ENCODE measurements at places on chromosomes 16 and 17.
A peak's percentile ranks its signal among the peaks of the same experiment; 100 is the strongest.

DNA sequence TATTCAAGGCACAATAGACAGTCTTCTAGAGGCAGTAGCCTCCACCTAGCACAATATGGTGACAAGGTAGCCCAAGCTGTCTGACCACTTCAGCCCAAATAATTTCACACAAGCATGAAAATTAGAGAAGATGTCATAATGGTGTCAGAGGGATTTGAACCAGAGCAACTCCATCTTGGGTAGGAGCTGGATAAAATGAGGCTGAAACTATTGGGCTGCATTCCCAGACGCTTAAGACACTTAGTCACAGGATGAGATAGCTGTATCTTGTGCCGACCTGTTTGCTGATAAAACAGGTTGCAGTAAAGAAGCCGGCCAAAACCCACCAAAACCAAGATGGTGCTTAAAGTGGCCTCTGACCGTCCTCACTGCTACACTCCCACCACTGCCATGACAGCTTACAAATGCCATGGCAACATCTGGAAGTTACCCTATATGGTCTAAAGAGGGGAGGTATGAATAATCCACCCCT, 192.6 kb downstream of the CPPED1 start:
- no peak for DNase-seq

DNA sequence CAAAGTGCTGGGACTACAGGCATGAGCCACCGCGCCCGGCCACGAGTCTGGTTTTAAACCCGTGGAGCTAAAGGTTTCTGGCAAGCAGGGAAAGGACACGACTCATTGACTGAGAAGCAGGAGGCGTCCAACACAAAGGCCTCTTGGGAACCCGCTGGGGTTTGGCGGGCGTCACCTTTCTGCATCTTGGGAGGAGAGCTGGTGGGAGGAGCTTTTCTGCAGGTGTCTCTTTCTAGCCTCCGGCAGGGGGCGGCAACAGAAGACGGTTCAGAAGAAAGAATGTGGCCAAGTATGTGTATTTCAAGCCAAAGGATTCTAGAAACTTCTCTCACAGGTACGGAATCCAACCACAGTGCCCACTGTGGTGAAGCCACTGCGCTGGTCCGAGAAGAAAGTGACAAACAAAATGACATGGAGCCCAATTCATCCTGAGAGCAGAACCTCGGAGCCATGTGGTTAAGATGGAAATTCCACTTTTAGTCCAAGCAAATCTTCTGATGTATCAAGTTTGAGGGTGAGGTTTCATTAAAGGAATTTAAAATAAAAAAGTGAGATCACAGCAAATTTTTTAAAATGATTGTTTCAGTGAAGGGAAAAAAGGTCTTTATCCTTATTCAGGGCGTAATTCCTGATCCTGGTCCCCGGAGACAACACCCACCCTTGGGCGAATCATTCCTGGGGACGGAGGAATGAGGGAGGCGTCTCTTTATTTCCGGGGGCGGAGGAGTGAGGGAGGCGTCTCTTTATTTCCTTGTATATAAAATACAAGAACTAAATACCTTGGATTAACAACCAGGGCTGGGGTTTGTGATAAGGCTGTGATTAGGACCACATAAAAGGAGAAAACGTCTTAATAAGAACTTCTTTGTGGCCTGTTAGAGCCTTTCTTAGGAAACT, 97.6 kb downstream of the MRM3 start:
- peak; percentile 53 for DNase-seq

- no peak for DNase-seq
Observed at GRCh38 chr17:27905447-27906225, 12.5 kb upstream of the LYRM9 start.

- DNase-seq: no peak
Observed at GRCh38 chr16:14284930-14285512, 213.9 kb downstream of the MRTFB start.

DNA sequence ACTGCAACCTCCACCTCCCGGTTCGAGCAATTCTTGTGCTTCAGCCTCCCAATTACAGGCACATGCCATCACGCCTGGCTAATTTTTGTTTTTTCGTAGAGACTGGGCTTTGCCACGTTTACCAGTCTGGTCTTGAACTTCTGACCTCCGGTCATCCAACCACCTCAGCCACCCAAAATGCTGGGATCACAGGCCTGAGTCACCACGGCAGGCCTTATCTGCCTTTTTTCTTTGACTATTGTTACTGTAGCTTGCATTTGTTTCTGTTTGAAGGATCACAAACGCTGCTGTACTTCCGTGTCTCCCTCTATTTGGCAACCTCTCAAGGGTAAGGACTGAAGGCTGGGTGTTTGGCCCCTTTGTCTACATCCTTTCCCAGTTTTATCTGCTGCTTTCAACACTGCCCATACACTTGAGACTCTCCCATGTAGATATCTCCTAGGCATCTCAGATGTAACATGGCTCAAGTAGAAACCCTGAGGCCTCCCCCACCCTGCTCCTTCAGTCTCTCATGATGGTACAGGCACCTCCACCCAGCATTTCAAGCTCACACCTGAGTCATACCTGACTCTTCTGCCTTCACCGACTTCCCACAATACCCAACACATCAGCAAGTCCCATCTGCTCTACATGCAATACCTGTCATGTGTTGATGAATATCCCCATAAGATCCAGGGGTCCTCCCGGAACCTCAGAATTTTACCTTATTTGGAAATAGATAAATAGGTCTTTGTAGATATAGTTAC, 219.0 kb downstream of the CPPED1 start:
- no peak for DNase-seq

DNA sequence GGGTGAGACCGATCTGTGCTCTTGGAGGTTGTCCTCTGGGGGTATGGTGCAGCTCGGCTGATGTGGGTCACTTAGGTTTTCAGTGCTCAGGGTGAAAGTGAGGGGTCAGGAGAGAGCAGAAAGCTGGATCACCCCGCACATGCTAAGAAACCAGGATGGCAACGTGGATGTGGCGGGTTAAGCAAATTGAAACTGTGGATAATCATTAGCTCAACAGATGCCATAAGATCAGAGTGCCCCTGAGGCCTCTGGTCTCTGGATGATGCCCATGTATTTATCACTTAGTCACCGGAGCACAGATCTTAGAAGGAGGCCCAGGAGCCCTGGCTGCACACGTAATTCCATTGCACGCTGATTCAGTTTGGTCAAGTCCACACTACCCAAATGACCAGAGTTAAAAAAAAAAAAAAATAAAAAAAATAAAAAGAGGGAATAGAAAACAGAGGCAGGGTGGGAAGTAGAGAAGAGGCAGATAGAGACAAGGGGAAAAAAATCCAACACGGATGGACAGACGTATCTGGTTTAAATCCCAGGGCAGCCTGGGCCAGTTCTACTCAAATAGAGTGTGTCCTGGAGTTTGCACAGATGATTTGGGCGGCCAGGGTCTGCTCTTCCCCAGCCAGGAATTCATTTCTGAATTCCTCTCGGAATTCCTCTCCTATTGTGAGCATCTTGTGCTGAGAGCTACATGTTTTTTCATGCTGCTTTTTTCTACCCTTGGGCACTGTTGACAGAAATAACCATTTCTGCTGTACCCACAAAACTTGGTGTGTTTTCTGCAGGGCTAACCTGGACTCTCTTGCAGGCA, 378.3 kb downstream of the CPPED1 start:
- no peak for DNase-seq

GRCh38 chr17:9936095-9936494, 31.0 kb upstream of the RCVRN start:
- no peak for DNase-seq

GRCh38 chr16:84885342-84885910, 65.6 kb downstream of the CRISPLD2 start:
- DNase-seq: no peak

DNA sequence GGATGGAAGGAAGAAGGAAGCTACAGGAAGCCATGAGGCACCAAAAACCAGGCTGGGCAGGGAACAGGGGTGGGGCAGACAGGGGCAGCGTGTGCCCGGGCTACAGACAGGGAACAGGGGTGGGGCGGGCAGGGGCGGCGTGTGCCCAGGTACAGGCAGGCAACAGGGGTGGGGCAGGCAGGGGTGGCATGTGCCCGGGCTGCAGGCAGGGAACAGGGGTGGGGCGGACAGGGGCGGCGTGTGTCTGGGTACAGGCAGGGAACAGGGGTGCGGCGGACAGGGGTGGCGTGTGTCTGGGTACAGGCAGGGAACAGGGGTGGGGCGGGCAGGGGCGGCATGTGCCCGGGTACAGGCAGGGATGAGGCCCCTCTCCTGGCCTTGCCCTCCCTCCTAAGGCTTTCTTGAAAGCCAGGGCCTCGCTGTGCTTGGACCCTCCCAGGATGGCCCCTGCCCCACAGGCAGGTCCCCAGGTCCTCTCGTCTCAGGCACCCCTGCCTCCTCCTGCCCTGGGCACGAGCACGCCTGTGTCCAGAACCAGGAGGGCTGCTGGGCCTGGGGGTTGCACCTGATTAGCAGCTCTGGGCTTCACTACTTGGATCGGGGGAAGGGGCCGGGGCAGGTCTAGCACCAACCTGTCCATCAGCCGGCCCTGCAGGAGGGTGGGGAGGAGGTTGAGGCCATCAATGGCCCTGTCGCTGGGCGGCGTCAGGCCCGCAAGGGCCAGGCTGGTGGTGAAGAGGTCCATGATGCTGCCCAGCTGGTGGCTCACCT, 14.5 kb upstream of the APRT start:
- DNase-seq: no peak

DNA sequence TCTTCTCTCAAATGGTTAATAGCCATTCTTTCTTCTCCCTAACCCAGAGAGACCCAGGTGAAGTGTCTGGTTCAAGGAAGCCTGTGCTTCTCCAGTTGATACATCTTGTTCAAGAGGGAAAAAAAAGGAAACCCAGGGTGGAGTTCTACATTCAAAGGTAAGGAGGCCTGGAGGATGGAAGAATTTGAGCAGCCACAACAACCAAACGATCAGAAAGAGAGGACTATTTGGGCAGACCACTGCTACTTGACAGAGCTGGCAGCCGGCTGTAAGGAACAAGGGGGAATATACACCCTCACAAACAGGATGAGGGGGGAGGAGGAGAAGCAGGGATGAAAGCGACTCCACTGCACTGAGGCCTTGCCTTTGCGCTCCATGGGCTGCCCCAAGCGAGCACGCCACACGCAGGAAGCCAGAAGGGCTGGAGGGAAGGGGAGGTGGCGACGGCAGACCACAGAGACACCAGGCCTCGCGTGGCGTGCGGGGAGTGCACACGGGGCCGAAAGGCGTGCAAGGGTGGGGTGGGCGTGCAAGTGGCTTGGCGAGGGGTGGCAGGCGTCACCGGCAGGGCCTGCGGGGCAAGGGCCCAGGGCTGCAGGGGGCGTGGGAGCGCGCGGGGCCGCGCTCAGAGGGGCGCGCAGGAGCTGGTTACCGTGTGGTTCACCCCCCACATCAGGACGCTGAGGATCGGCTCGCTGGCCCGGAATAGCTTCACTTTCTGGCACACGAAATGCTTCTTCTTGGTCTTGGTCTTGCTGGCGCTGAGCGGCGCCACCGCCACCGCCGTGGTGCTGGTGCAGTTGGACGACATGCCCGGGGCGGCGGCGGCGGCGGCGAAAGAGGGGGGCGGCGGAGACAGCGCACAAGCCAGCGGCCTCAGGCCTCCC, 499 bp downstream of the PIP4K2B start:
- peak; percentile 35 for DNase-seq

GRCh38 chr16:63625126-63625525, 1496.7 kb downstream of the CDH11 start:
- DNase-seq: no peak

DNA sequence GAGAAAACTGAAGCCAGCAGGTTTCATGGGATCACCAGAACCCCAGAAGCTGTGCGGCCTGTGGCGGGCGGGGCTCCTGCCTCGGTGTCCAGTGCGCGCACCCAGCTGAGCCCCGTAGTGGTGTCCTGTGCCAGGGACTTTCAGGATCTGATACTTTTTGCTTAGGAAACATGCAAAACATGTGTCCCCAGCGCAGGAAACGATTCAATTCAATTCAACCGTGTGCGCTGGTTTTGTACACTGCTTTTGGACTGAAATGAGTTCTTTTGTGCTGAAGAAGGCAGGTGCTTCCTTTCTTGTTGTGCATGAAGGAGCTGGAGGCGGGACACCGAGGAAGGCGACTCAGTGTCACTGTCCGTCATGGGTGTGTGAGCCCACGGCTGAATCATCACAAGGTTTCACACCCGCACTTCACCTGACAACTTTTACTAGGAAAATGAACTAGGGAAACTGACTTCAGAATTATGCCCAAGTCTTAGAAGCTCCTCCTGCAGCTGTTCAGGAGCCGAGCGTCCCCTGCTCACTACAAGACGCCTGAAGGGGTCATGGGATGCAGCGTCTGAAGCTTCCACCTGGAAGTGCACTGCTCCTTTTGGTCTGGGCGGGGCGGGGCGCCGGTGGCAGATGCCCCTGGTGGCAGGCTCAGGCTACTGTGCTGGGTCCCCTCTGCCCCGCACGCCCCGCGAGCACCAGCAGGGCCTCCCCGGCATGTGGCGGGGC, 31.4 kb upstream of the ZNF750 start:
- no peak for DNase-seq

- no peak for DNase-seq
Observed at GRCh38 chr16:17471719-17472461, 1.1 kb upstream of the XYLT1 start.

- DNase-seq: peak; percentile 38
Observed at GRCh38 chr16:4505356-4506147, 29.4 kb downstream of the HMOX2 start.

DNA sequence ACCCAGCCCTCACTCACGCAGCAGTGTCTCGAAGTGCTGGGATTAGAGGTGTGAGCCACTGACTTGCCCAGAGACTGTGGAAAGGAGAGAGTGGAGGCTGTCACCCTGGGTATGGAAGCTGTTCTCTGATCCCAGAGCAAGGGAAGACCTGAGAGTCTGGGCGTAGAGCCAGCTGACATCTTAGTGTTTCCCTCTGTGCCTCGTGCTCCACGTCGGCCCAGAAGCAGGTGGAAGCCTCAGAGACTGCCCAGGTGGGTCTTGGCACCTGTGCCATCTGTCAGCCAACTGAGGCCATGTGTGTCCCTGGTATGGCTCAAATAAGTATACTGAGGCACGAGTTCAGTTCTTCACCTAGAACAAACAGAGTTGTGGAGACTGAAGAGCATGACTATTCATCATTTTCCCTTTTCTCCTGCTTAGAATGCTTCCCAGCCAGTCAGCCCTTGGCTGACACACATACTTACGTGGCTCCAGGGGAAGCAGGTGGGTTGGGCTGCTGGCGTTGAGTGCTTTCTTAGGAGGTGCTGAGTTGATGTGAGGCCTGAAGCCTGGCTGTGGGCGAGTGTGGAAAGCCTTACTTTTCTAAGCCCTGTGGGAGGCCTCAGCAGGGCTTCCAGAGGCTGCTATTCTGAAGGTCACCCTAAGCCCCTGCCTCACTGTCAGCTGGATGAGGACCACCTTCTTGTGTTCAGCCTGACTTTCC, 8.1 kb downstream of the CTRL start:
- DNase-seq: no peak

- no peak for DNase-seq
Observed at GRCh38 chr16:56967733-56968132, 6.0 kb downstream of the CETP start.

DNA sequence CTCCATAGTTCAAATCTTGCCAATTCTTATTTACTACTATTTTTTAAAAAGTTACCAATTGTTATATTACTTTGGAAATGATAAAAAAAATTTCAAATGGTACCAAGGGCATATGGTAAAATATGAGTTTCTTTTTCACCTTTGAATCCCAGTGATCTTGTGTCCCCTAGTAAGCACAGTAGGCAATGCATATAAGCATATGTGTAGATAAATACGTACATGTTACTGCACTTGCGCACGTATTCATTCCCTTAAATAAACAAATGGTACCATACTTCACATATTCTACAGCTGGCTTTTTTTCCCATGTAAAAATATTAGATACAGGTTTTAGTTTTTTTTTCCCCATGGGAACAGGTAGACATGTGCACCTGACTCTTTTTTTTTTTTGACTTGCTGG, 27.6 kb downstream of the HEATR9 start:
- no peak for DNase-seq

GRCh38 chr16:30780021-30780420, 7.0 kb downstream of the ZNF629 start:
- DNase-seq: no peak

All from stimulated activated CD4-positive, alpha-beta T cell treated with anti-CD3 and anti-CD28 coated beads, Interleukin-4, amount 100 ng/mL, for 48 hours (primary cell).